Transverse colon (tissue), 4 donors: ENCODE measurements at places on chromosomes 3 and 15. TPM values are rescaled to one million over a fixed set of nuclear protein-coding genes. Genes with fewer than 3 reads are reported as not detected.

The IL5RA gene
- total RNA-seq, result 0.95 TPM

The MAP6D1 gene
- 1.4 TPM for total RNA-seq

The TNNC1 gene
- not detected for total RNA-seq

The PLA2G4F gene
- 25.1 TPM for total RNA-seq

The P2RY14 gene
- total RNA-seq, result 0.60 TPM

The TRPM1 gene
- not detected for total RNA-seq

The DCLK3 gene
- not detected for total RNA-seq

The TMCO5A gene
- not detected for total RNA-seq

The PTX3 gene
- total RNA-seq, result 4.0 TPM

The SLC7A14 gene
- 0.75 TPM for total RNA-seq

DNA sequence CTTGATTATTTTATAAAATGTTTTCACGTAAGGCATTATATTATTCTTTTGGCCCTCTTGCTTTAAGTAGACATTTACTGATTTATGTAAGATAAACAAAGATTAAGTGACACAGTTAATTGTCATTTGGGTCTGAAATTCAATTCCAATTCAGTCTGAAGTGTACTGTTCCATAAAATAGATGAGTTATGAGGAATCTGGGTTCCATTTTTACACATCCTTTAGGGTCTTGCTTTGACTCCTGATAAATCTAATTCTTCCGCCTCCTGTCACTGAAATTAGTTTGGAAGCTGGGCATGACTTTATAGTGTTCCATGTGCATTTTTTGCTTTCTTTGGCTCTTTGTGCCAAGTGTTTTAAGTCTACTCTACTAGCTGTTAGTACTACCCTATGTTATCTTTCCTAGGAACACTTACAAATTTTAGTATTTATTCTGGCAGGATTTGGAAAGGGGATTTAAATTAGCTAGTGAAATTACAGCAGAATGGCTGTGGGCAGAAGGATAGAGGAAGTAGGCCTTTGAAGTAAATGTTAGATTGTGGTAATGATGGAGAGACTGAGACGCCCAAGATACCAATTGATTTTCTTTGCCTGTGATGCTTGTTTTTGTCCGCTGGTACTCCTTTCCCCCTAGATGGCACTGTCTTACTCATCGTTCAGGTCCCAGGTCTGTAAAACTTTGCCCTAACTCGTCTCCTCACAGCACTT, 14.3 kb downstream of the ARL8B start:
- DNase-seq, result no peak

GRCh38 chr3:148221303-148221702, 476.4 kb upstream of the AGTR1 start:
- DNase-seq, result no peak

- no peak for DNase-seq
Measured at GRCh38 chr15:61083788-61084134, 145.3 kb downstream of the RORA start.

DNA sequence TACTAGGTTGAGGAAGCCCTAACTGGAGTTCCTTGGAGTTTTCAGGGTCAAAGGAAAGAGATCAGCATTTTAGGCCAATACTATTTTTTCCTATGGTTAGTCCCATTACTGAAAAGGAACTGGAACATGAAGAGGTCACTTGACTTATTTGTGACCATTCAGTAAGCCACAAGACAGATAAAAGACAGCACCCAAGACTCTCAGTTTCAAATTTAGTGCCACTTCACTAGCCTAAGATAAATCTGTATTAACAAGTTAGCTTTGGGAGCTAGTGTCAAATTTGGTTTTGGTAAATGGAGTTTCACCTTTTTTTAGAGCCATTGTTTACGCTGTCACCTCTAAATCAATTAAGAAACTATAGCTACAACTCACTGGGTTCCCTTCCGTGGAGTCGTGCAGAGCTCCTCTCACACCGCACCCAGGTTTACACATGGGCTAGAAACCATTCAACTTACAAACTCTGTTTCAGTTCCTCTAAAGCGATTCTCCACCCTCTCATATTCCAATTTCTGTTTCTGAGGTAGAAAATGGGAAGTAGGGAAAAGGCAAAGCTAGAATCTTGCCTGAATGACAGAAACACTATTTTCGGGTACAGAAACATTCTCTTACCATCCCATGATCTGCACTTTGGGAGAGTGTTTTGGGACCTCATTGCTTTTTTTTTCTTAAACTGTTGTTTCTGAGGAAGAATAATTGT, 14.4 kb downstream of the CCDC32 start:
- DNase-seq, result no peak

GRCh38 chr3:117710501-117710900, 1000.9 kb downstream of the TUSC7 start:
- no peak for DNase-seq

GRCh38 chr3:117893638-117894037, 1141.0 kb downstream of the IGSF11 start:
- no peak for DNase-seq

GRCh38 chr3:41190509-41191284, 8.6 kb upstream of the CTNNB1 start:
- no peak for DNase-seq

GRCh38 chr3:106428565-106428994, 559.8 kb upstream of the CBLB start:
- DNase-seq, result peak; percentile 12

DNA sequence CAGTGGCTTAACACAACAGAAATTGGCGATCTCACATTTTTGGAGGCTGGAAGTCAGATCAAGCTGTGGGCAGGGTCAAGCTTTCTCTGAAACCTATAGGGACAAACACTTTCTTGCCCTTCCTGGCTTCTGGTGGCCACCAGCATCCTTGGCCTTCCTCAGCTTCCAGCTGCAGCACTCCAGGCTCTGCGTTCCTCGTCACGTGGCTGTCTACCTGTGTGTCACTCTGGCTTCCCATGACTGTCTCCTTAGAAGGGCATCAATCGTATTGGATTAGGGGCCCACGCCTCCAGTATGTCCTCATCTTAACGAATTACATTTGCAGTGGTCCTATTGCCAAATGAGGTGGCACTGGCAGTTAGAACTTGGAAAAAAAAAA, 25.8 kb downstream of the DNASE1L3 start:
- no peak for DNase-seq

DNA sequence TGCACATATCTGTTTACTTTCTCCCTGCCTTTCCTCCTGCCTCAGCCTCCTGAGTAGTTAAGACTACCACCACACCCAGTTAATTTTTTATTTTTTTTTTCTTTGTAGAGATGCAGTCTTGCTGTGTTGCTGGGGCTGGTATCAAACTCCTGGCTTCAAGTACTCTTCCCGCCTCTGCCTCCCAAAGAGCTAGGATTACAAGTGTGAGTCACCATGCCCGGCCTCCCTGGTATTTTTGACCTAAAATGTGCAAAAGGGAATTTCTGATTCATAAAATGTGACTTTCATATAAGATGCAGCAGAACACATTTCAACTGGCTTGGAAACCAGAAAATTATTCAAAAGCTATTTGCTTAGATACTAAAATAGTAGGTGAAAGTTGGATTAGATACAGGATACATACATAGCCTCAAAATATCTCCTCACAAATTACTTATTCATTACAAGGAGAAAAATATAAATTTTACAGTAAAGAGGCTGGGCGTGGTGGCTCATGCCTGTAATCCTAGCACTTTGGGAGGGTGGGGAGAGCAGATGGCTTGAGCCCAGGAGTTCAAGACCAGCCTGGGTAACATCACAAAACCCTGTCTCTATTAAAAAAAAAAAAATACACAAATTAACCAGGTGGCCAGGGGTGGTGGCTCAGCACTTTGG, 32.0 kb downstream of the MAP4 start:
- no peak for DNase-seq

- no peak for DNase-seq
Measured at GRCh38 chr3:129950318-129951046, 24.0 kb upstream of the TRH start.

GRCh38 chr15:38460543-38460942, 6.6 kb downstream of the FAM98B start:
- no peak for DNase-seq

GRCh38 chr3:154507727-154508126, 77.7 kb upstream of the GPR149 start:
- DNase-seq, result no peak

GRCh38 chr3:69214241-69214640, 91.8 kb upstream of the LMOD3 start:
- no peak for DNase-seq

- DNase-seq, result no peak
Measured at GRCh38 chr15:81894061-81894460, 151.8 kb downstream of the MEX3B start.
